ENCODE measurements at places on chromosomes 7 and 10.

DNA sequence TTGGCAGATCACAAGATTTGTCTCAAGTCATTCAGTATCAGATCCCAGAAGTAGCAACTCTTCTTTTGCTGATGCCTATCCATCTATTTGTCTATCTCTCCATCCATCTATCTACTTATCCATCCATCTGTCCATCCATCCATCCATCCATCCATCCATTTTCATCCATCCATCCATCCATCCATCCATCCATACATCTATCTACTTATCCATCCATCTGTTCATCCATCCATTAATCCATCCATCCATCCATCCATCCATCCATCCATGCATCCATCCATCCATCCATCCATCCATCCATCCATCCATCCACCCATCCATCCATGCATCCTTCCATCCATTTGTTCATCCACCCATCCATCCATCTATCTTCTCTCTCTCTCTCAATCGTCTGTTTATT is 142.7 kb downstream of the PFKFB3 start:
- no peak for DNase-seq

DNA sequence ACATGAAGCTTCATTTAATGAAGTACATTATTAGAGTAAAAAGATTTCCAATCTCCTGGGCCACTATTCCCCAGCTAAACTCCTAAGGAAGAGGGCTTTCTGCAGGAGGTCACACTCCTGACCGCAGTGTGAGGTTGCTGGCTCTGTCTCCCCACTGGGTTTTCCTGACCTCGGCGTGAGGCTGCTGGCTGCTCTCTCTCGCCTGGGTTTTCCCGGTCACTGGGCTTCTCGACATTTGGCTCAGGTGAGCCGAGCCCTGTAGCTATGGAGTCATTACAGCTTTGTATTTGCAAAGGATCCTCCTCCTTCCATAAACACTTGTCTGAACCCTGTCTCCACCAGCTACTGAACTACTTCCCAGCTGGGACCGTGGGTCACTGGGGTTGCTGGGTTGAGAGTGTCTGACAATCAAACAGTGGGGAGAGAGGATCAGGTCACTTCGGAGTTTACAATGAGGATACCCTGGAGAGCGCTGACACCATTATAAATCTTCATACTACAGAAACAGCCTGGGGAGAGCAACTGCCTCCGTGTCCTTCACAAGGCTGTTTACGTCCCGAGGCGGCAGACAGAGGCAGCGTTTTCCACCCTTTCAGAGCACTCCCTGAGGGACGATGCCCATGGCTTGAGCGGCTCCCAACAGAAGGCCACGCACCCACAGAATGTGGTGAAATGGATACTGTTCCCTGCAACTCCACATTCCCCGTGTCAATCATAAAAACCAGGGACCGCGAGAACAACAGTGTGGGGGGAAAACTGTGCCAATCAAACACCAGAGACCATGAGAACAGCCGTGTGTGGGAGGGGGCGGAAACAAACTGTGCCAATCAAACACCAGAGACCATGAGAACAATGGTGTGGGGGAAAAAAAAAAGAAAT is 226.2 kb downstream of the ZMYND11 start:
- DNase-seq, result no peak

DNA sequence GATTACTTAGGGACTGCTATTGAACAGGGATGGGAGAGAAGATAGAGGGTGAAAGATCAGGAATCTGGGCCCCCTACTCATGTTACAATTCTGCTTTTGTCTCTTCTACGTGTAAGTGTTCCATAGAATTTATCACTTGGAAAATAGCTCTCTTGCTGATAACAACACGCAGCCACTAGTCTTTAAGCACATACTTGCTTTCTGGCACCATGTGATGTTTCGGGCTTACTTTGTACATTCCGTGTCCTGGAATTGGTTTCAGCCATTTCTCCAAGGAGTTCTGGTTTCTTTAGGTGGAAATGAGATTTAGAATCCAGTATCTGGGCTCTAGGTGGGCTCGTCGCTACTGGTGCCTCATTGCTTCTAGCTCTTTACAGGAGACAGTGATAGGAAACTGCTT is 59.7 kb downstream of the TFAM start:
- no peak for DNase-seq

DNA sequence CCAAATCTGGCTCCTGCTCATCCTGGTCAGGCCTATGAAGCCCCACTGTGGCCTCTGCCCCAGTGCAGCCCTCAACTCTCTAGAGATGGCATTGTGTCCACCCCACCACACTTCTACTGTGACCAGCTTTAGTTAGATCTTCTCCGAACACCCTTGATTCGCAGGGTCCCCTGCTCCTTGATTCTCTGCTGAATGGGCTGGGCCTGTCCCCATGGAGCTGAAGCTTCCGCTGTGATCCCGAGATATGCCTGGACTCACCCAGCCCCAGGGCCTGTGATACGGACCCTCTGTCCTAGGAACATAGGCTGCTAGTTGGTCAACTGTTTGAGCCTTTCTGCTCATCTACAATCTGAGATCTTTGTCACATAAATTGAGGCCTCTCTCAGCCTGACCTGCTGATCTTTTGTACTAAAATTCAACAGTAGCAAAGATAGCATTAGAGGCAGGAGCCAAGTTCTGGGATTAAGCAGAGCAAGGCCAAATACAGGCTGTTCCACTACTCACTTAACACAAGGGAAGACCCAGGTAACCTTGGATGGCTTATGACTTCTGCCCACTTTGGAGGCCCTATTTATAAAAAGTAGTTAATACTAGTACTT is 6.5 kb upstream of the PPIF start:
- DNase-seq, result no peak

- DNase-seq, result no peak
Observed at GRCh38 chr7:17104419-17104818, 194.0 kb upstream of the AHR start.

GRCh38 chr10:558891-559766 is 130.3 kb downstream of the DIP2C start:
- DNase-seq, result no peak

DNA sequence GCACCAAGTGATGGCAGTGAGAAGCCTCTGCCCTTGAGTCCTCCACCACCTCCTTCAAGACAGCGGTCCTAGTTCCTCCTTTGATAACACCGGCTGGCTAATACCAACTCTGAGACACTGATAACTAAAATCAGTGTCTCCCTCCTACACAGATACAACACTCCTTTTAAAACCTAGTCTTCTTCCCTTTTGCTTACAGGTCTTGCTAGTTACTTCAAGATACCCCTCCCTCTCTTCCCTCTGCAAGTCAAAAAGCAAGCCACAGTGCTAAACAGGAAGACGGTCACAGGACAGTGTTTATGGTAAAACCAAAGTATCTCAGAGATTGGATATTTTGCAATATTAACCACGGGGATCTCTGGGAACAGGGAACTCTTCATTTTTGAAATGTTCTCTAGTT is 4.6 kb downstream of the AKR1B1 start:
- no peak for DNase-seq

DNA sequence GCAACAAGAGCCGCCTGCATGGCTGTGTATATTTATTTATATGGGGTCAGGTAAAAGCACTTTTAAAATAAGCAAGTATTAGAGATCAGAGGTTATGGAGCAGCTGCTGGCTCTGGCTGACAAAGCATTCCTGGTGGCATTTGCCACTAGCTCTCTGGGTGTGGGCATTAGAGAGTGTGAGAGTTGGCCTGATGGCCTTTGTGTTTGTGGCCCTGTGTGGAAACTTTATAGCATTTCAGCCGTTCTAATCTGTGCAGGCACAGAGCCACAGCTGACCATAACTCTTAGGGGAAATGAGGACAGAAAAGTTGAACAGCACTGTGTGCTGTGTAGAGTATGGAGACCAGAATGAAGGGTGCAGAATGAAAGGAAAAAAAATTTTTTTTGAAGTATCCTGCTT is 118.9 kb downstream of the AUTS2 start:
- no peak for DNase-seq

GRCh38 chr10:8533462-8533861 is 479.0 kb downstream of the GATA3 start:
- no peak for DNase-seq

GRCh38 chr10:114766470-114766869 is 55.1 kb upstream of the FHIP2A start:
- no peak for DNase-seq

DNA sequence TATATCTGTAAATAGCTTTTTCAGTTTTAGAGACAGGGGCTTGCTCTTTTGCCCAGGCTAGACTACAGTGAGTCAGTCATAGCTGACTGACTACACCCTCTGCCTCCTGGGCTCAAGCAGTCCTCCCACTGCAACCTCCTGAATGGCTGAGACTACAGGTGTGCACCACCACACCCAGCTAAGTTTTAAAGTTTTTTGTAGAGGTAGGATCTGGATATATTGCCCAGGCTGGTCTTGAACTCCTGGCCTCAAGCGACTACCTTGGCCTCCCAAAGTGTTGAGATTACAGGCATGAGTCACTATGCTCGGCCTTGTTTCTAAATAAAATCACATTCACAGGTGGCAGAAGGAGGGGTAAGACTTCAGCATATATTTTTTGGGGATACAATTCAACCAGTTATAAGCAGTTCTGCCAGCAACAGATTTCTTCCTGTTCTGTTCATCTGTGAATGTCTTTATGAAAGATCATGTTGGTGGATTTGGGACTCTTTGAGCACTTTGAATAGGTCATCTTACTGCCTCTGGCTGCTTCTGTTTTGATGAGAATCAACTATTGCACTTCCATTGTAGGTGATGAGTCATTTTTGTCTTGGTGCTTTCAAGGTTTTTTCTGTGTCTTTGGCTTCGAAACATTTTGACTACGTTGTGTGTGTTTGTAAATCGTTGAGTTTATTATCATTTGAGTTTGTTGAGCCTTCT is 15.7 kb downstream of the RBM33 start:
- DNase-seq, result no peak

DNA sequence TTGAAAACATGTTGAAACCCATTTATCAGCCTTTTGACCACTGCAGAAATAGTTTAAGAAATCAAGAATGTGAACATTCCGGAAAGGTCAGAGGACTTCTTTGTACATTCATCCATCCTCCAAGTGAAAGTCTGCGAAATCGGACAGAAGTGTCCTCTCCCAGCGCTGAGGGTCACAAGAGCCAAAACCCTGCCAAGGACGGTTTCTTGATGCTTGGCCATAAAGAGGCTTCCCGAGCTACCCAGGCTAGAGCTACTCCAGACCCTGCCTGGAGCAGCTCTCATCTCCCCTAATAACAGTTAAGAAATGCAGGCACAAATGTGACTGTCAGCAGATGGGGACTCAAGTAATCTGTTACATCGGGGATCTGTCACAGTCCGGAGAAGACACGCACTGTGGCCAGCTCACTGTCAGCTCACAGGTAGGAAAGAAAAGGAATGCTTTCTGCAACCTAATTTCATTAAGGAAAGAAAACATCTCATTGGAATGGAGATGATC is 4.5 kb upstream of the CYTH3 start:
- DNase-seq, result no peak

- no peak for DNase-seq
Observed at GRCh38 chr10:61188691-61189090, 244.7 kb upstream of the RHOBTB1 start.

GRCh38 chr10:117339979-117340378 is 35.3 kb downstream of the PDZD8 start:
- DNase-seq, result no peak

GRCh38 chr10:126597211-126597610 is 73.3 kb downstream of the C10orf90 start:
- DNase-seq, result no peak

GRCh38 chr7:43311694-43312093 is 199.2 kb downstream of the HECW1 start:
- no peak for DNase-seq

GRCh38 chr10:782751-783648 is 93.5 kb upstream of the DIP2C start:
- DNase-seq, result no peak

DNA sequence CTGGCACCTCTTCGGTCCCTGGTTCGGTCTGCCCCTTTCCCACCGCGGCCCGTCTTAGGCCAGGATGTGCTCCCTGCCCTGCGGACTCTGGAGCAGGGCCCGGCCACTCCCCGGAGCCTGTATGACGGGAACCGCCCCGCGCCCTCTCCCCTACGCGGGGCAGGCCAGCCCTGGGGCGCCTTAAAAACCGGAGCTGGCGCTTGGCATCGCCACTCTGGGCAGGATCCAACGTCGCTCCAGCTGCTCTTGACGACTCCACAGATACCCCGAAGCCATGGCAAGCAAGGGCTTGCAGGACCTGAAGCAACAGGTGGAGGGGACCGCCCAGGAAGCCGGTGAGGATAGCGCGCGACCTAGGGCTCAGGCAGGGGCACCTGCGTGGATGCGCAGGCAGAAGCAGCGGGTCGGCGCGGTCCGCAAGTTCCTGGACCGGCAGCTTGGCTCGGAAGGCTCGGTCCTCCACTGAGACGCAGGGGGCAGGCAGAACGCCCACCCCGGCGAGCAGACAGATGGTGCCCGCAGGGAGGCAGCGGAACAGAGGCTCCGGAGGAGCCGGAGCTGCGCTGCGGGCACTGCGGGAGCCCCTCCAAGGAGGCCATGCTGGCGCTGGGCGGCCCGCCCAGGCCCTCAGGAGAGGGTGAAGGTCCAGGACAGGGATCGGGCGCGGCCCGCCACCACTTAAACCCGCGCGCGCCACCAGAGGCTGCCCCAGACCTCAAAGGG is at the start of gene ADIRF:
Gene ADIRF (plus strand): TSS at position 212 of the 723 bp plus-strand sequence. CDS start 63 bp downstream, at position 275.
- DNase-seq, result no peak

- DNase-seq, result no peak
Observed at GRCh38 chr10:51103554-51104217, 29.4 kb downstream of the PRKG1 start.

GRCh38 chr7:69883399-69883891 is 285.2 kb downstream of the AUTS2 start:
- no peak for DNase-seq

GRCh38 chr7:2805213-2805944 is 38.7 kb downstream of the GNA12 start:
- DNase-seq, result no peak

DNA sequence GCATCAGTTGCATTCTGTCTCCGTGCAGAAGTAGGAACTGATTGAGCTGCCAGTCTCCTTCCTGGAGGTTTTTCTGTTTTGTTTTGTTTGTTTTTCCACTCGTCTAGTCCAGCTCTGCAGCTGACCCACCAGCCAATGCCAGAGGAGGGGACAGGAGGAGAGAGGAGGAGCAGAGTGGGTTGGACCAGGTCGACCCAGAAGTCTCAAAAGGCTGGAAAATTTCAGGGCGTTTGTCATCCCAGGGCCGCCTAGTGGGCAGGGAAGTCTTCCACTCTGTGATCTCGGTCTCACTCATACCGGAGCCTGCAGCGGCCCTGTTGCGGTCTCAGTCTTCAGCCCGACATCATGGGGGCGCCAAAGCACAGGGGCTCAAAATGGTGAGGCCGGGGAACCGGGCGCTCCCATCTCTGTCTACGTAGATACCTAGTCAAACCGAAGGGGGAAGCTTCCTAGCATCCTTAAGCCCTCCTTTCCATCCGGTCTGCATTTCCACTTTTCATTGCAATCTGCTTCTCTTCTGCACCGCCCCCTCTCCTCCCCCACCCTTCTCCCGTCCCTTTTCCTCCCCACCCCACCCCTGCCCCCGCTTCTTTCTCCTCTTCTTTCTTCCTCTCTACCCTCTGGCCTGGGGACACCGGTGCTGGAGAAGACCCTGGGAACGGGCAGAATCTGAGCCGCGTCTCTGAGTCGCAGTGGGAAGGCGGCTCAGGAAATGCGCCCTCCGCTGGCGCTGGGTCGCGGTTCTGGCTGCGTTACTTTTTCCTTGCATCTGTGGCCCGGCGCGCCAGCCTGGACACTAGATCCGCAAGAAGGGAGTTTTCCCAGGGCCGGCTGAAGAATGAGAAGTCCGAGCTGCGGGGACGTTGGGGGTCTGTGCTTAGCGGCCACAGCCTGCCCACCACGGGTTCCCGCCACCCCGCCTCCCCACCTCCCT is 16.2 kb upstream of the PAX2 start:
- DNase-seq, result no peak

- no peak for DNase-seq
Observed at GRCh38 chr10:62707810-62708209, 96.7 kb upstream of the ADO start.

- DNase-seq, result peak; percentile 57
Observed at GRCh38 chr7:106736508-106737201, 75.7 kb upstream of the CCDC71L start.
